CD4-positive, alpha-beta T cell treated with Interleukin-17A for 4 hours (primary cell): ENCODE measurements at places on chromosomes 12 and 14.

DNA sequence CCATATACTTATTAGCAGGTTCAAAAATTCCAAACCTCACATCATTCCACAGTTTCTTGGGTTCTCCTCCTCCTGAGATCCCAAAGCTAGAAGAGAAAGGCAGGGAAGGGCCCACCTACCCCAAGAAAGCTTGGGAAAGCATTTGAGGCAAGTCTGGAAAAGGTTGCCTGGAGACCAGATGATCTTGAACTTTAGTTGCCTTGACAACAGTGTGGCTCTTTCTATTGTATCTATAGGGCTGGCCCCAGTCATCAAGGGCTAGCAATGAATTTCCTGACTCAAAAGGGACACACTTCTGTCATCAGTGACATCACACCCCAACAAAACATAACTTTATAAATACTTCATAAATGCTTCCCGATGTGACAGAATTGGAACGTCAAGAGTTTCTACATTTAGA, 40.0 kb downstream of the ZFYVE1 start:
- no peak for DNase-seq

GRCh38 chr12:94994312-94994711, 9.2 kb downstream of the NDUFA12 start:
- no peak for DNase-seq

- no peak for DNase-seq
Measured at GRCh38 chr12:54689034-54689372, 40.8 kb upstream of the DCD start.

- DNase-seq, result no peak
Measured at GRCh38 chr14:80239631-80240030, 28.3 kb upstream of the DIO2 start.

DNA sequence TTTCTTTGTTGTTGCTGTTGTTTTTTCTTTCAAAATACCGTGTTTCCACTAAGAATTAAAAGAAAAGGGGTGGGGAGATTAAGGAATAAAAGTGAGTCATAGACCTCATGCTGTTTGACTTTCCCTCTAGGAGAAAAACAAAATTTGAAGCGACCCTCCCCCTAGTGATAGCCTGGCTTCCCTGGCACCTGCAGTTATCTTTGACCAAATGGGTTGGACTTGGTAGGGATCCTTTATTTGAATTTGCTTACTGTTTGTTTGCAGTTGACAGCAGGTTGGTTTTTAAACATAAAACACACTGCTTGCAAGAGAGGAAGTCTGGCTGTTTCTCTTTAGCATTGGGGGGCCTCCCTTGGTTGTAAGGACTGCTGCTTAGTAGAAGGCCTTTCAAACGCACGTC, 14.0 kb downstream of the OTX2 start:
- DNase-seq, result no peak
